ENCODE measurements at places on chromosomes 5 and 9.
A peak's percentile ranks its signal among the peaks of the same experiment; 100 is the strongest.

DNA sequence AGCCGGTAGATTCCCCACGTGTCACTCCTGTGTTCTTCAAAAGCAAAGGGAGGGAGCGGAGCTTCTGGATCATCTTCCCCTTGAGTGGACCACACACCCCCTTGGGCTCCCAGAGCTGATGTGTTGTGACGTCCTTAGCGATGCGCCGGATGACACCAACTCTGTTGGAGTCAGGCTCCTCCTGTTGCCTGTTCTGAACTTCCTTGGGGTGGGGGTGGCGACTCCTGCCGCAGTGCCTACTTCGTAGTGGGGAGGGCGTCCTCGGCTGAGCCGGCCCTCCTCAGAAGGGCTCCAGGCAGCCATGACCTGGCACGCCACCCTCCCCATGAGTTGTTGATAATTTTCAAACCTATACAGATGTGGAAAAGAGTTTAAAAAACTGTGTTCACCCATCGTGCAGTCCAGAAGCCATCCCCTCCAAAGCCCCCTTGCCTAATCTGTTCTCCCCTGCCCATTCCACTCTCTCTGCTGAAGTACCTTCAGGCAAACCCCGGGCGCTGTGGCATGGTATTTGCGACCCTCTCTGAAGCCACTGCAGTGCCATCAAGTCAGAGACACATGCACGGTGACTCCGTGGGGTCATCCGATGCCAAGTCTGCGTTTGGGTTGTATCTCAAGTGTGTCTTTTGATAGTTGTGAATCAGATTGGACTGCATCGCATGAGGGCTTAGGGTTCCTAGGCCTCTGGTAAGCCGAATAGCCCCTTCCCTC is 16.7 kb downstream of the EXOC3 start:
- DNase-seq: no peak

GRCh38 chr5:66247176-66247960 is 103.3 kb downstream of the SREK1 start:
- peak; percentile 85 for DNase-seq

DNA sequence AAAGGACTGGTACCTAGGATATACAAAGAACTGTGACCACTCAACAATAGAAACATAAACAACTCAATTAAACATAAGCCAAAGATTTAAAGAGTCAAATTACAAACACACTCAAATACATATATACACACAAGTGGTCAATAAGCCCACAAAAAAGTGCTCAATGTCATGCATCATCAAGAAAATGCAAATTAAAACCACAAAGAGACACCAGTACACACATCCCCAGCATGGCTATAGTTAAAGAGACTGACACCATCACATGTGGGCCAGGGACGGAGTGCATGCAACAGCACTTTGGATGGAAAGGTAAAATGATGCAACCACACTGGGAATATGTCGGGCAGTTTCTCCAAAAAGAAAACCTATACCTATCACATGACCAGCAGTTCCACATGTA is 89.7 kb downstream of the CAAP1 start:
- no peak for DNase-seq

DNA sequence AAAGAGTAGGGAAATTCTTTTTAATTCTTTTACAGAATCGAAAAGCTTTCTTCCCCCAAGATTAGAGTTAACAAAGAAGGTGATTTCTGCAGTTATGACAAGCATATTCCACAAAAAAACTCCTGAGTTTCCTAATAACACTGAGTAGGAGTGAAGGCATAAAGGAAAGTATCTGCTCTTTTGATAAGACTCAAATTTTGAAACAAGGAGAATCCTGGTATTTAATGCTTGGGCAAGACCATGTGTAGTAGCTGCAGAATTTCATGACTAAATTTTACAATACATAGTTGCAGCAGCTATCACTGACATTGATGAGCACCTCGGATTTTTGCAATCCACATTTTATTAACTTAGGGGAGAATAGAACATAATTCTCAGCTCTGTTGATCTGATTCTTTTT is 92.6 kb downstream of the MARCHF3 start:
- peak; percentile 44 for DNase-seq

GRCh38 chr5:107290780-107291398 is 379.8 kb downstream of the EFNA5 start:
- DNase-seq: no peak

- DNase-seq: peak; percentile 88
Measured at GRCh38 chr9:2494562-2494961, 127.0 kb upstream of the VLDLR start.

DNA sequence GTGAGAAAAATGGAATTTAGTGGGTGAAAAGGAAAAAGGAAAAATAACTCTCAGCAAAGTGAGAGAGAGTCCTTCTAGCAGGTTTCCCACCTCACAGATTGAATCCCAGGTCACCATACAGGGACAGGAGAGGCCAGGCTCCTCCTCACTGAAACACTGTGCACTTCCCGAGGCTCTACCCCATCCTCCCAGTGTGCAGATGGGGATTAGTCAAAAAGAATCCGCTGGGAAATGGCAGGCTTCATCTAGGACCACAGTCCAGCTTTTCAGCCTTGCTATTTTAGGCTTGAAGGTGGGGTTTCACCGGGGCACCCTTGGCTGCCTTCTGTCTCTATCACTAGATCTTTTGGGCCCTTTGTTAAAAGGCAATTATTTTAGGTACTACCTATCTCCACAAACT is 47.8 kb downstream of the YIPF5 start:
- no peak for DNase-seq

DNA sequence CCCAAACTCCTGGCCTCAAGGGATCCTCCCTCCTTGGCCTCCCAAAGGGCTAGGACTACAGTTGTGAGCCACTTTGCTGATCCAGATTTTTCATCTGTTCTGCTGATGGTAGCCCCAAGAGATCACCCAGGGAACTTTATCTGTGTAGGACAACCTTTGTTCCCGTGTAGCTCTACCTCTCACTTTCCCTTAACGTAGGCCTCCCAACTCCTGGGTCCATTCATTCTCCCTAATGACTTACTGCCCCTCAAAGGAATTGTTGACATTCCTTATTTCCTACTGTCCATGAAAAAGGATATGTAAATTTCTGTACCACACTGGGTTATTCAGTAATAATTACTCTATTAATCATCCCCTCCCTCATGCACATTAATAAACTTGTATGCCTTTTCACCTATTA is 51.0 kb upstream of the PHF24 start:
- no peak for DNase-seq

- DNase-seq: no peak
Measured at GRCh38 chr5:135557076-135557838, 21.5 kb upstream of the NEUROG1 start.

- DNase-seq: no peak
Measured at GRCh38 chr9:18060269-18060934, 413.6 kb upstream of the ADAMTSL1 start.

All from IMR-90 (cell line).